ENCODE measurements at places on chromosomes 1 and 21. TPM values are rescaled to one million over a fixed set of nuclear protein-coding genes. Genes with fewer than 3 reads are reported as not detected.

The TCHH gene
- 0.40 TPM for total RNA-seq

GRCh38 chr1:158011714-158012113 is 18.3 kb downstream of the KIRREL1 start:
- DNase-seq = no peak

DNA sequence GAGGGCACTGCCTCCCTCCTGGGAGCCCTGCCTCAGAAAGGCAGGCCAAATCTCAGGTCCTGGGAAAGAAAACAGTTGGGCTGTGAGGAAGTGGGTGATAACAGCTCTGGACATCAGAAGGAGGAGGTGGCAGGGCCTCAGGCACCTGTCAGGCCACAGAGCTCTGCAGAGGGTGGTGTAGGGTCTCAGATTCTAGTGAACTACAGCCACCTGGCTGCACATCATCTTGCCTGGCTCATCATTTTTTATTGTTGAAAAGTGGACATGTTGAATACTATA is 15.3 kb upstream of the ZNF678 start:
- DNase-seq = no peak

GRCh38 chr1:200625381-200625824 is 4.9 kb upstream of the KIF14 start:
- no peak for DNase-seq

The YBEY gene
- total RNA-seq = 25.4 TPM

The CRABP2 gene
- total RNA-seq = 3.0 TPM

DNA sequence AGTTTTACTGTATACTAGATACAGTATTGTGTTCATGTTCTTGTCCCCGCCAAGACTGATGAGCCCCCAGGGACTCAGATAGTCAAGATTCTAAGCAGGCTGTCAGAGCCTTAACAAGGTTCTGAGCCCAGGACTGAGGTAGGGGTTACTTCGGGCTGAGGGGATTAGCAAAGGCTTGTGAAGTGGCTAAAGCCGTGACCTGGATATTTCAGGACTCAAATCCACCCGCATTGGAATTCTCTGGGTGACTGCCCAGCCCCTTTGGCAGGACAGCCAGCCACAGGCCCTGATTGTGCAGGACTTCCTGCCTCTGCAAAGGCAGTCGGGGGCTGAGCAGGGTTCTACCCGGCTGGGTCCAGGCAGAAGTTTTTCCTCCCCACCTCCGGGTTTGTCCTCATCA is at the start of gene PLA2G5:
Gene PLA2G5, plus strand, starts transcription at position 321 of the 400 bp plus-strand sequence. CDS start 14,637 bp downstream, outside the sequence.
- DNase-seq = peak; percentile 39

DNA sequence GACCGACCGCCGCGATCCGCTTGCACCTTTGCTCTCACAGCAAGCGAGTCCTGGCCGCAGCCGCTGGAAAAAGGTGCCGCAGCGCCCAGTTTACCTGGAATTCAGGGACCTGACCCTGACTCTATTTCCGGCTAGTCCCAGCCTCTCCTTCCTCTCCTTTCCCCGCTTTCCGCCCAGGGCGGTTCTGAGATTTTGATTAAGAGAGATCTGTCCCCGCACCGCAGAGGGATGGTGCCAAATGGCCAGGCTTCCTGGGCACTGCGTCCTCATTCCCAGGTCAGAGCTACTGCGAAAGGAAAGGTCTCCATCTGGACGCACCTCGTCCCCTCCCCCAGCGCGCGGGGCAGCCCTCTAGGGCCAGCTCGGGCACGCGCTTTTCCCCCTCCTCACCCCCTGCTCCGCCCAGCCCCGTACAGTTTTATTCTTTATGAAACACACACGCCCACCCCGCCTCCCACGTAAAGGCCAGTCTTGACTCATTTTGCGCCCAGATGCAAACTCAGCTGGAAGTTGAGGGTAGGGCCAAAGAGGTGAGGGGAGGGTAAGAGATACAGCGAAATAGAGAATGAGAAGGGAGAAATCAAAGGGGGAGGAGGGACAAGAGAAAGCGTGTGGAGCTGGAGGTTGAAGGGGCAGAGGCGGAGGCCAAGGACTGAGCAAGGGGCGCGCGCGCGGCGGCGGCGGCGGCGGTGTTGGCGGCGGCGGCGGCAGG is 411.8 kb upstream of the ESRRG start:
- DNase-seq = peak; percentile 7

The ITGB2 gene
- total RNA-seq = 35.5 TPM

GRCh38 chr21:44739316-44739715 is 27.9 kb upstream of the TSPEAR start:
- no peak for DNase-seq

DNA sequence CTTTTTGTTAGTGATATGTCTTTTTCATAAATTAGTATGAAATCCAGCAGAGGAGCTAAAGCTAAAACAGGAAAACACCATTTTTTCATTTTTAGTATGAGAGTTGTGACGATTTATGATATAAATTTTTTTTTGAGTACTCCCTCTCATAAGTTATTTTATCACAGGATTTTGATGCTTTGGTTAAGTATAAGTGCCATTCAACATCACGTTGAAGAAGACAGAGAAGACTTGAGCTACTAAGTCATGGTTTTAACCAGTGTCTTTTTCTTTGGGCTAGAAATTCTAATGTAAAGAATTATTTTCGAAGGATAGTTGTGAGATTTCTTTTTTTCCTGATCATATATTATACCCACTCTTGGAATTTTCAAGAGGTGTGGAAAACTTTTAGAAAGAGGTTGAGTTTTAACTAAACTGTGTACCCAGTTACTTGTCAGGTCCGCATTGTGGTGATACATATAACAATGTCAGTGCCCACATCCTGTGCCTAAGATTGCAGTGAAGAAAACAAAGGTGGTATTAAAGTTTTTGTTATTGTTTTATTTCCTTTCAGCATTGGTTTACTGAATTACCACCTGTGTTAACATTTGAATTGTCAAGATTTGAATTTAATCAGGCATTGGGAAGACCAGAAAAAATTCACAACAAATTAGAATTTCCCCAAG is 93.8 kb downstream of the USP25 start:
- no peak for DNase-seq

- no peak for DNase-seq
Measured at GRCh38 chr1:197096137-197096536, 29.1 kb upstream of the F13B start.

DNA sequence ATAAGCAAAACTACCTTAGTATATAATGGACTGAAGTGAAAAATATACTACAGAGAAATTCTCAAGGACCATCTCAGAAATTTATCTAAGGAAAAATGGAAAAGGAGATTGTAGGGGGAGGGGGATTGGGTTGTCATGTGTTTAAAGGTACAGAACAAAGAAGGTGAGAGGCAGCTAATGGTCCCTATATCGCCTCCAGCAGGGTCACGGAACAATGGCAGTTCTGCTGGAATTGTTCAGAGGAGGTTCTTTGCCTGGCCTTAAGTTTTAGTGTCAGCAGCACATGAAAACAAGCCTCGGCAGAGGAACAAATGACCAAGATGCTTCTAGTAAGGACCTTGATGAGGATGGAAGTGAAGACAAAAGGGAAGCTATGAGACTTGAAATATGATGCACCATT is 42.0 kb upstream of the RGS2 start:
- DNase-seq = no peak
